ENCODE measurements at places on chromosomes 7 and 10.

GRCh38 chr7:93558705-93559614 is 15.6 kb downstream of the CALCR start:
- no peak for DNase-seq

GRCh38 chr10:120861178-120861855 is 10.2 kb downstream of the WDR11 start:
- DNase-seq: no peak

GRCh38 chr7:121796936-121797656 is 75.9 kb upstream of the PTPRZ1 start:
- DNase-seq: no peak

DNA sequence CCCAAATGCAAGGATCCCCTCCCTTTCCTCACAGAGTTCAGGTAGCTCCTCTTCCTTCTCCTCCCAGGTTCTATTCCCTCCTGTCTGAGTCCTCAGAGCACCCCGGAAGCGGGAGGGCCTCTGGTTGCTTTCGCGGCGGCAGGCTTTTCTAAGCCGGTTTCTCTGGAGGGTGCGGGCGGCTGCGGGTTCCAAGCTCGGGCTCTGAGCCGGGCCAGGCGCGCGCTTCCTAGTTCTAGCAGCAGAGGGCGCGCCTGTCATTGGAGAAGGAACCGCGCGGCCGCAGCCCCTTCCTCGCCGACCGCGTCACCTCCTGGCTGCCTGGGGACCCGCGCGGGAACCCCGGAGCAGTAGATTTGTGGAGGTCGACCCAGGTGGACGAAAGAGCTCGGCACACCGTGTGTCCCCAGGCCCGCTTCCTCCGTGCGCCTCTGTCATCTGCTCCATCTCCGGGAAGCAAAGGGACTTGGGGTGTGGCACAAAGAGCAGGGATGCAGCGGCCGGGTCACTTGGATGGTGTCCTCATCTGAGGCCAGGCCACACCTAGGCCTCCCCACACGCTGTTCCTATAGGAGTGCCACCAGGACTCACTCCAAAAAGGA is 389.0 kb upstream of the PODXL start:
- DNase-seq: peak; percentile 10

GRCh38 chr7:77482015-77482414 is 55.1 kb upstream of the PTPN12 start:
- DNase-seq: no peak

- no peak for DNase-seq
Measured at GRCh38 chr10:30386801-30387588, 37.9 kb upstream of the MTPAP start.

Measured in naive thymus-derived CD8-positive, alpha-beta T cell (primary cell).